Right forelimb (tissue), 1 donor: ENCODE measurements at places on chromosomes 3 and 15.

GRCh38 chr3:13280811-13281506 lies 139.2 kb downstream of the NUP210 start:
- DNase-seq: no peak

DNA sequence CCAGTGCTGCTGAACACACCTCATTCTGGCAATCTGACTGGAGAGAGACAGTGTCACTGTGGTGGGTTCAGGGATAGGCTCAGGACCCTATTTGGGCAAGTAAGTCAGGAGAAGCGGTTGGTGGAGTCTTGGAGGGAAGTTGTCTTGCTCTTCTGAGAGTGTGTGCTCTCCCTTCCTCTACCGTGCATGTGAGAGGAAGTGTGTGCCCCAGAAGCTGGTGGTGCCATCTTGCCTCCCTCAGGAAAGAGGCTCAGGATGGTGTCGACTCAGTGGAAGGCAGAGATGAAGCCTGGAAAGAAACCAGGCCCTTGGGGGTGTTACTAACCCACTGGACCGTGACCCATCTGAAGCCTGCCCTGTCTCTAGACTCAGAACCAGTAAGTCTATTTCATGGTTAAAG lies 6.8 kb upstream of the RARRES1 start:
- DNase-seq: peak; percentile 19

GRCh38 chr15:66841953-66842681 lies 140.1 kb downstream of the SMAD6 start:
- DNase-seq: peak; percentile 85

GRCh38 chr3:51544011-51544775 lies 5.7 kb downstream of the RAD54L2 start:
- no peak for DNase-seq

DNA sequence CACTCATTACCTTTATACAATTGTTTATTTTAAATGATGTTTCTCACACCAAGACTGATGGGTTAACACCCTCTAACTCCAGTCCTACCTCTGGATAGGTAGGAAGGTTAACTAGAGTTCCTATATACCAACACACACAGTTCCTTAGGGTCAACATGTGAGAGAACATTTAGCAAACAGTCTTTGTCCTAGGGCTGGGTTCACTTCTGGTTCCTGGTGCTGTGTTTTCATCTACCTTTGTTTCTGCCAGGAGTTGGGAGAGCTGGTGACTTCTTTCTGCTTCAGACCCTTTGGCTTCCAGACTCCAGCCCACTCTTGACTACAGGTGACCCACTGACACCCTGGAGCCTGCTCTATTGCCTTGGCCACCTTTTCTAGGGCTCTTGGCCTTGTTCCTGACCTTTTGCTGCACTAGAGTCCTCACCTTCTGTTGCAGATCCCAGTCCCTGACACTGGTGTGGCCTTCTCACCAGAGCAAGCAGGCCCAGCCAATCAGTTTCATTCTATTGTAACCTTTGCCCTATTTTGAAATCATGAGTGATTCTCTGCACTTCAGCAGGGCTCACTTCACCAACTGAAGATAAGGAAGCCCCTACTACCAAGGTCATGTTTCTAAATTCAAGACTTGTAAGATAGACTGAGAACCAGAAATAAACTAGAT lies 50.0 kb upstream of the SECISBP2L start:
- no peak for DNase-seq

DNA sequence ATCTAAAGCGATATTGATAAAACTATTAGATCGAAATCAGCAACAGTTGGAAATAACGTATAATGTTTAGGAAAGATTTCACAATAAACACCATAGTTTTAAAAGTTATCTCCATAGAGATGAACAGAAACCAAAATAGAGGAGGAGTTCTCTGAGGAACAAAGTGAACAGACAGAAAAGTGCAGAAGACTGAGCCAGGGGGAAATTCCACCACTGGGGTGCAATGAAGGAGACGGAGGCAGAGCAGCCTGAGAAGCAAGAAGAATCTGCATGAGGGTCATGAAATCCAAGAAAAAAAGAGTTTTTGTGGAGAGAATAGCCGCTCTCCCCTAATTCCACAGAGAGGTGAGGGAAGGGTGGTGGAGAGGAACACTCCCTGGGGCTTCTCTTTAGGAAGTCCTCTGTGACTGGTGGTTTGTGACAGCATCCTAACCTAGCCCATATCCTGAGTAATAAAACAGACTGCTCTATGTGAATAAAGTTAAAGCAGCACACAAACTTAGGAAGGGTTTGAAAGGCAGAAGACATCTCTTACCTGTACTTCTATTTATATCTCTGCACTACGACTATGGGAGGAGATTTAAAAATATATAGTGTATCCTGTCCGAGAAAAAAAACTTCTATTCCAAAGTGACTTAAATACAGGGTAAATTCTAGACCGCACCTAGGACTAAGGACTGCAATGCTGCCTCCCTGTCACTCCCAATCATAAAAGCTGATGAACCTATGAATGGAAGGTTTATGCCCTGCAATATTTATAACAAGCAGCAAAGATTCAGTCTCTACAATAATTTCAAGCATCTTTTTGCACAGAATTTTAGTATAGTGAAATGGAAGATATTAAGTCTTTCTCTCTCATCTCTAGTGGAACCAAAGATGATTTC lies 22.9 kb downstream of the ATP8B4 start:
- DNase-seq: no peak

DNA sequence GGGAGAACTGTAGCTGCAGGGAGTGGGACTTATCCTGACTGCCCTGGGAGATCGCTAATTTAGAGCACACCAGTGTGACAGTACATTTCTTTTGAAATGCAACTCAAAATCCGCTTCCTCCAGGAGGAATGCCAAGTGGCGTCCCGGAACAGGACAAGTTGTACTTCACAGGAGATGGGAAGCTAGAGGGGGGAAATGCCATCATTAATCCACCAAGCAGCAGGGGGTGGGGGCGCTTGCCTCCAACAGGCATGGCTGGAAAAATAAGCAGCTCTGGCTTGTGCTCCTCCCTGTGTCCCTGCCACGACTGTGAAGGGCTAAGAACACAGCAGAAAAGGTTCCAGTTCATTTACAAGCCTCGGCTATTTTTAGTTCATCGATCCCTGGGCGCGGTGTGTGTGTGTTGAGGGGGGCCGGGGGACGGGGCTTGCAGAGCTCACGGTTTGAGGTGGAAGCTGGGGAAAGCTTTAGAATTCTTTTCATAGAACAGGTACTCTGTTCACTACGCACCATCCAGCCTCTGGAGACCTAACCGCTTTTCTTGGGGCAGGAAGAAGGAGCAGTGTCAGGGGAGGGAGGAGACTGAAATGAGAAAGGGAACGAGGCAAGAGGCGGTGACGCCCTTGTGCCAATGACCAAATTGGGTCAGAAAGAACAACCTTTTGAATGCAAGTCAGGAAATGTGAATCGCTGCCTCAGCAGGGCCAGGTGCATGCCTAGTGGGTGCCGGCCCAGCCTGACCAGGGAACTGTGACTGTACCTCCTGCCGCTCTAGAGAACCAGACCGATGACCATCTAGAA lies 51.8 kb upstream of the DGKG start:
- DNase-seq: no peak
